ENCODE measurements at places on chromosomes 4 and X.

DNA sequence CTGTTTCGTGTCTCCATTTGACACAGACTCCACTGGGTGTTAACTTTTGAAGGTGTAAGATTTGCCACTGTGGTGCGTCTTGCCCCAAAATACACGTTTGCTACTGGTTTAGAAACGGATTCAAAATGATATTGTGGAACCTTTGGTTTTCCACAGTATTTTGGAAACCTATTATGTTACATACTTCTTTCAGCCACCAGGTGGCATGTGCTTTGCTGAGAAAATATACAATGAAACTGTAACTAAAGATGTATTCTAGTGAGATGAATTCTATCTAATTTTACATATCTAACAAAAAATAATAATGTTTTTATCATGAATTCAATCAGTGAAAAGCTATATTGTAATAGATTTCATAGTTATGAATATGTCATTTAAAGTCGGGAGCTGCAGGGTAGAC lies 28.4 kb upstream of the SLITRK4 start:
- DNase-seq, result no peak

- peak; percentile 32 for DNase-seq
These were observed 35.9 kb downstream of the FGFRL1 start for GRCh38 chr4:1047106-1047975.

- no peak for DNase-seq
These were observed 2.5 kb downstream of the FGFR3 start for GRCh38 chr4:1795299-1796195.

GRCh38 chrX:38166478-38167083 lies 54.1 kb downstream of the SRPX start:
- DNase-seq, result no peak

DNA sequence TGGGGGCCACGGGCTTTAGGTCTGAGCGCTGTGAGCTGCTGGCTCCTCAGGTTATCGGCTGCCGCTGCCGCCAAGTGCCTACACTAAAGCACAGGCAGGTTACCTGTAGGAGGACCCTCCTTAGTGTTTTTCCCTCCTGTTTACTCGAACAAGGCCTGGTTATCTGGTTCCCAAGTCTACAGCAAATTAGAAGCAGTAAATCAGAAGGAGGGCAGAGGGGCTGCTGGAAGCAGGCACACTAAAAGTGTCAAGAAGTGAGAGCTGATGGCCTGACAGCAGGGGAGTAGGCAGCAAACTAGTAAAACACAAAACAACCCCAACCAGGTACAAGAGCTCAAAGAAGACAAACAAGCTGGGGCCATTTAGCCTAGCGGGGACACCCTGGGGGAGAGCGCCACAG lies 125.0 kb upstream of the PJA1 start:
- no peak for DNase-seq

GRCh38 chrX:152832520-152832919 lies 1.7 kb downstream of the NSDHL start:
- no peak for DNase-seq

DNA sequence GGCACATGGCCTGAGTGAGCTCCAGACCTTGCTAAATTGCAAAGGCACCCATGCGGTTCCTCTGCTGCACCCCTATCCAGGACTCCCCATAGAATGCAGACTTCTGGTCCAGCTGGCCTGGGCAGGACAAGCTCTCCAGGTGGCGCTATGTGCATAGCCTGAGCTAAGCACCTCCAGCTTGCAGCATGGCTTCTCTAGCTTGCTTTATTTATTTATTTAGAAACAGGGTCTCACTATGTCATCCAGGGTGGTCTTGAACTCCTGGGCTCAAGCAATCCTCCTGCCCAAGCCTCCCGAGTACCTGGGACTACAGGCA lies 5.5 kb upstream of the WFS1 start:
- no peak for DNase-seq

All from activated CD4-positive, CD25-positive, alpha-beta regulatory T cell treated with anti-CD3 and anti-CD28 coated beads, Interleukin-2, amount 50 U/mL, for 72 hours (primary cell).